Activated T-cell treated with anti-CD3 and anti-CD28 coated beads, Interleukin-2, amount 50 U/mL, for 4 hours (primary cell): ENCODE measurements at places on chromosomes 7 and 10.

GRCh38 chr7:112254156-112254555 is 47.7 kb downstream of the ZNF277 start:
- no peak for DNase-seq

DNA sequence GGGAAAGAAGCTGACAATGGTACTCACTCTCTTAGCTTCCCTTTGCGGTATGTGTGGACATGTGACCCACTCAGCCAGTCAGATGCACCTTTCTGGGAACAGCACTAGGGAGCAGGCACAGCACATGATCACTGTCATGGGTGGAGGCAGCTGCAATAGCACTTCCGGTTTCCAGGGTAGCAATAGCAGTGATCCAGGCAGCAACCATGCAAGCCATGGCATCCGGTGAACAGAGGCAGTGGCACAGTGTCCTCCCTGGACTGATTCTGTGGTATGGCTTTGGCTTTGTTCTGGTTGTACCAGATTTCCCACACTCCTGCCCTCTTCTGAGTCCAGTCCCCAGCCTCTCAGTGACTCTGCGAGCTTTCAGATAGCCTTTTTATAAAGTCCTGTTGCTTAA is 86.8 kb upstream of the NAMPT start:
- DNase-seq, result no peak

- no peak for DNase-seq
Measured at GRCh38 chr7:27169658-27170425, 4.3 kb downstream of the HOXA10 start.

GRCh38 chr10:58791137-58791536 is 278.5 kb downstream of the BICC1 start:
- DNase-seq, result no peak
